AG10803 (cell line): ENCODE measurements at places on chromosomes 2 and 18.
A peak's percentile ranks its signal among the peaks of the same experiment; 100 is the strongest.

- no peak for DNase-seq
Measured at GRCh38 chr18:44848644-44849335, 168.1 kb downstream of the SETBP1 start.

DNA sequence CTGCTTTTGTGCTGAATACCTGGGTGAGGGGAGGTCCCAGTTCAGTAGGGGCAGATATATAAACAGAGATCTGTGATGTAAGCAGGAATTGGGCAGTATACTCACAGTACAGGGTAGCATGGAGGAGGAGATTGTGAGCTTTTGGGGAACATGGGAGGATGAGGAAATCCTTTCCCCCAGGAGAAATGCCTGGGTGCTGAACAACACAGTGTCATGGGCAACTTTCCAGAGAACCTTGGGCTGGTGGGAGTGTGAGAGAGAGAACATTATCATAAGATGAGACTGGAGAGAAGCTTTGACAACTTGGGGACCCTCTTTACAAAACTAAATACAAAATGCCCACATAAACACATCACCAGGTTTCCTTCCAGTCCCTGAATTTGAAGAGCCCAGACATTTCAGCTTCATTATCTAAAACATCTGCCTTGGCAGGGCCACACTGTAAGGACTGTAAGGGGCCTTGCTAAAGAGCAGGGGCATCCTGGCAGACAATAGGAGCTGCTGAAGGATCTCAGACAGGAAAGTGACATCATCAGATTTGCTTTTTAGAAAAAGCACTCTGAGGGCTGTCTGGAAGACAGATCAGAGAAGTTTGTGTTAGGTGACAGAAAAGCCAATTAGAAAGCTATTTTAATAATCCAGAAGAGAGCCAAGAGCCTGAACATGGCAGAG, 303.1 kb upstream of the FBXO11 start:
- peak; percentile 63 for DNase-seq

DNA sequence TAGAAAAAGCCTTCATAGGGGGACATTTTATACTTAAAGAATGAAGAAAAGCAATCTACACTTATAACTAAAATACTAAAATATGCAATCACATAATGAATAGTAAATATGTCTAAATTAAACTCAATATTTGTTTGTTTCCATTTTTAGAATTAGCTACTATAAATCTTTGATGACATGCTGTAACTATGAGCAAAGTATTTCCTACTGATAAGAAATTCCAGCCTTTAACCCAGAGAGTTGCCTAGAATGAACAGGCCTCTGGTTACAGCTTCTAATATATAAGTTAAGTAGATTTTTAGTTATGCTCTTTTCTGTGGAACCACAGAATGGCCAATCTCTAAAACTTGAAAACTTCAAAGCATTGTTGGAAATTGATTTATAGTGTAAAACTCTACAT, 1465.6 kb upstream of the ZEB2 start:
- no peak for DNase-seq

- no peak for DNase-seq
Measured at GRCh38 chr2:8028981-8029380, 652.9 kb upstream of the ID2 start.

DNA sequence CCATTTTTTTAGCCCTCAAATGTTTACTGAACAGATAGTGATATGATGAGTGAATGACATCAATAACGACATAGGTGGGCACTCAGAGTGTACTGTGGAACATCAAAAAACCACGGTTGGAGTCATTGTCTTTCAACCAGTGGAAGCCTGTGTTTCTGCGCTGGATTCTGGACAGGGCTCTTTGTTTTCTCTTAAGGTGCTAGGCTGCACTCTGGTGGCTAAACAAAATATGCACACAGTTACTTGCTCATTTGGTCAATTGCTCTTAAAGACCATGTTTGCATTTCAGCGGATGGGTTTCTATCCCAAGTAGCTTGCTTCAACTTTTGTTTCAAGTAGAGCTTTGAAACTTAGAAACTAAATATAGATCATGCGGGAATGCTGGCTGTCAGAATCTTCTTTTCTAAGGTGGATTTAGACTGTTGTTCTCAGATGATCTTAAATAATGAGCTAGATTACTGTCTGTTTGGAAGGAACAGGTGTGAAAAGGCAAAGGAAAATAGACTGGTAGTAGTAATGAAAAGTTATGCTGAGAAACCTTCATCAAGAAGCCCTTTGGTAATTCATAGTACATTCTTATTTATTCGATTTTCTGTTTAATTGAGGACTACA, 48.5 kb upstream of the LYPD6B start:
- DNase-seq, result peak; percentile 85

GRCh38 chr2:40554665-40555294, 102.9 kb upstream of the SLC8A1 start:
- DNase-seq, result peak; percentile 28

GRCh38 chr18:37426586-37426985, 139.0 kb downstream of the CELF4 start:
- no peak for DNase-seq

DNA sequence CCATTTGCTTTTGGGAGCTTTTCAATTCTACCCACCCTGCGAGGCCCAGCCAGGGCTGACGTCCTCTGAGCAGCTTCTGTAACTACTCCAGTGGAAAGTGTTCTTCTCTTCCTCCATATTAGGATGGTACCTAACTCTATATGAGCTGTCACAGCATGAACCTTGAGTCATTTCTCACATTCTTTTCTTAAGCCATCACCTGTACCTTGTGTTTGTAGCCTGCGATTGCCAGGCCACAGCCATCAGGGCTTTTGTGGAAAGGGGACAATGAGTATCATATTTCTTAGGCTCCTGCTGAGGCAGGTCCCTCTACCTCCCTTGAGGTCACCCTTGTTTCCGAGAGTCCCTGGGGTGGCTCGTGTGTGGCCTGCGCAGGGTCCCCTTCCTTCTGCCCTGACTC, 144.5 kb upstream of the DLX2 start:
- no peak for DNase-seq

DNA sequence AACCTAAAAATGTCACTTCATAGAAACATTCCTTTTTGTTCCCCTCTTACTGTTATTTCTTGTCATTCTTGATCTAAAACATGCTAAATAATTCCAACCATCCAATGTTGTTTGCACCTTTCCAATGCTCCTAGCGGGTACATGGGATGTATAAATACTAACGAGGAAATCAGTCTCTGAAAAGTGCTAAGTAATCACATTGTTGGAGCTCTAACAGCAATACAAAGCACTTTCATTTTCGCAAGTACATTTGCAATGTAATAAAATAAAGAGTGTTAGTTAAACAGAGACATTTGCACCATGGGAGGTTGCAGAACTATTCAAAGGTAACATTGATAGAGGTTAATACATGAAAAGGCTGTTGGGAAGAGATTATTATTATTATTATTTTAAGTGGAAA, 286.2 kb upstream of the ACVR2A start:
- DNase-seq, result no peak

DNA sequence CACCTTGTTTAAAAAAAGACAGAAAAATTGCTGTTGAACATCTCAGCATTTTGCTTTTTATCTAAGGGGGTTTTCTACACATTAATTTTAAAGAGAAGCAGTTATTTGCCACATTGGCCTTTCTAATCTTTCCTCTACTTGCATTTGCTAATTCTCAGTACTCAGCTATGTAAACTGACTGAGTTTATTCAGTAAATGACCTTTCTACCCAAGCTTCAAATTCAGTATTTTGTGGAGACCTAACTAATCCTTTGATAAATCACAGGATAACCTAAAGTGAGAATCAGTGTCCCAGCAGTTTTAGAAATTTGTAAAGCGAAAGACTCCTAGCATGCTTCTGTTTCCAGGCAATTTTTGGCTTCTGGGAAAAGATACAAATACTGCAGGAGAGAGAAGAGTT, 288.4 kb downstream of the ASXL3 start:
- DNase-seq, result no peak

DNA sequence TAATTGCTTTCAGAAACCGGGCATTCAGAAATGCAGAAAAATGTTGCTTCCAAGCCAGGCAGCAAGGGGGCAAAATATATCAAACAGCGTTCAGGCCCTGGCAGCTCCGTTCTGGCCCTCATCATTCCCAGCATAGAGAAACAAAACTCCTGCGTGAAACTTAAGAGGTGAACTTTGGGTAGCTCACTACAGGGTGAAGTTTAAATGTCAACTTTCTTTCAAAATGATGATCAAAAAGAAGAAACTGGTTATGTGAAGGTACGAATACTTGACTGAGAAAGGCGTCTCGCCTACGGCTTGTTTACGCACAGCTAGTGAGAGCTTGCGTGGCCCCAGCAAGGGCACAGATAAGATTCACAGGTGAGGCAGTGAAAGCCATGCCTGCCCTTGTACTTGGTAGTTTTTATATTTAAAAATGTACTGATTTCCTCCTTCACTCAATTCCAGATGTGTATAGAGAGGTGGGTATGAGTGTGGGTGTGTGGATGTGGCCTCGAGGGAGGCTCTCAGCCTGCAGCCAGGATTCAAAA, 127.5 kb downstream of the NFATC1 start:
- no peak for DNase-seq

GRCh38 chr2:79576451-79576850, 63.6 kb downstream of the CTNNA2 start:
- DNase-seq, result no peak

DNA sequence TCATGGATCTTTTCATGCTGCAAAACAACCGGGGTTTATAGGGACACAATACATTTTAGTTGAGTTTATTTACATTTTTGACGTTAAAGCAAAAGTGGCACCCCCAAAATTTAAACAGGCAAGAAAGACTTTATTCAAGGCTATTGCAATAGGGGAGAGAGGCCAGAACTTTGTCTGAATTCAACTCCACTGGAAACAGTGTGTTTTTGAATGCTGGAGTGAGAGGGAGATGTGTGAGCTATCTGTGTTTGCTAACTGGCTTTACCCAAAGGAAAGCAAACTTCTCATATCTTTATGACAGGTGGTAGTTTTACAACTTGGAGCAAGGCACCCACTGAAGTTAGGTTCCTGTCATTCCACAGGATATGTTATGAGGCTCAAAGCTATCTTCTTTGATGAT, 207.4 kb downstream of the AGPS start:
- DNase-seq, result no peak

GRCh38 chr2:197297266-197297665, 13.3 kb downstream of the ANKRD44 start:
- DNase-seq, result no peak

DNA sequence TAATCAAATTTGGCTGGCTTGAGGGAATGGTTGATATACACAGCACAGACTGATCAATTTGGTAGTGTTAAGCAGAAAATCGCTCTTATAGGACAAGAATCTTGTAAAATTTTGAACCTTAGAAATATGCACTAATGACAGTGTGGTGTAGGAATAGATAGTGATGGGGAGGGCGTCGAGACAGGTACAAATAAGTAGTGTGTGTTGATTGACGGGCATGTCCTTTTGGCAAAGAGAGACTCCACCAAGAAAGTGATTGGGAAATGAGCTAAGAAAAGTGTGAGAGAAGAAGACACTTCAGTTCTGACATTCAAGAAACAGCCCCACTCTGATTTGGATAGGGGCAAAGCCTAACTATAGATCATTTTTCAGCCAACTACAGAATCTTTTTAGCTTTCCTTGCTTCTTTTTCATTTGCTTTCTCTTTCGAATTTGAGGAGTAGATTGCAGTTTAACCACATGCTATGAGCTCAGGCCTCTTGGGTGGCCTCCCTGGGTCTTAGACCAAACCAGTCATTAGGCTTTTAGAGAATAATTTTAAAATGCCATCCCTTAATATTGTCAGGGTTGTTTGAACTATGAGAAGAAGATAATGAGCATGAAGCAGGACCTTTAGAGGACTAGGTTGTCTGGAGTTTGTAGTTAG, 127.1 kb downstream of the CERS6 start:
- DNase-seq, result peak; percentile 46

DNA sequence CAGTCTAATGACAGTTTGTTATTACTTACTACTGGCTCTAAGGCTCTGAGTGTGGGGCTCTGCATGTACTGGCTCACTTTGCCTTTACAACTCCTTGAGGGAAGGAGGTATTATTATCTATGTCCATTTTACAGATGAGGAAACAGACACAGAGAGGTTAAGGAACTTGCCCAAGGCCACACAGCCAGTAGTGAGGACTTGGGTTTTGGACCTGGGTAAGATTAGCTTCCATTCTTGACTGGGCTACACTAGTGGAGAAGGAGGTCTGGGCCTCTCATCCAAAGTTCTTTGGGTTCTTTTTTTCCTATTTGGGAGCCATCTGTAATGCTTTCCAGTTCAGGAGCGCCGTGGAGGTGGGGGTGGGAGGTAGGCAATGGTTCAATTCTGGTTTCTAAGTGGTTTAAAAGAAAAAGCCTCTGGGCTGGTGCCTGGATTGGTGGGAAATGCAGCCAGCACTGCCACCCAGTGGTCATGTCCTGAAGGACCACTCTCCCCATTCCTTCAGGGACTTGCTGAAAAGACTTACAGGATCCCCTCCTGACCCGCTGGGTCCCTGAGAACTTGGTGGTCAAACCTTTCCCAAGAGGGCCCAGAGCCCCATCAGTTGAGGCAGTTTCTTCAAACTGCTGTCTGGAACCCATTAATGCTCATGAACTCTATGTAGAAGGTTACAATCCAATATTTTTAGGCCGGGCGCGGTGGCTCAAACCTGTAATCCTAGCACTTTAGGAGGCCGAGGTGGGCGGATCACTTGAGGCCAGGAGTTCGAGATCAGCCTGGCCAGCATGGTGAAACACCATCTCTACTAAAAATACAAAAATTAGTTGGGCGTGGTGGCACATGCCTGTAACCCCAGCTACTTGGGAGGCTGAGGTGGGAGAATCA, 38.6 kb upstream of the NOTO start:
- DNase-seq, result peak; percentile 69

DNA sequence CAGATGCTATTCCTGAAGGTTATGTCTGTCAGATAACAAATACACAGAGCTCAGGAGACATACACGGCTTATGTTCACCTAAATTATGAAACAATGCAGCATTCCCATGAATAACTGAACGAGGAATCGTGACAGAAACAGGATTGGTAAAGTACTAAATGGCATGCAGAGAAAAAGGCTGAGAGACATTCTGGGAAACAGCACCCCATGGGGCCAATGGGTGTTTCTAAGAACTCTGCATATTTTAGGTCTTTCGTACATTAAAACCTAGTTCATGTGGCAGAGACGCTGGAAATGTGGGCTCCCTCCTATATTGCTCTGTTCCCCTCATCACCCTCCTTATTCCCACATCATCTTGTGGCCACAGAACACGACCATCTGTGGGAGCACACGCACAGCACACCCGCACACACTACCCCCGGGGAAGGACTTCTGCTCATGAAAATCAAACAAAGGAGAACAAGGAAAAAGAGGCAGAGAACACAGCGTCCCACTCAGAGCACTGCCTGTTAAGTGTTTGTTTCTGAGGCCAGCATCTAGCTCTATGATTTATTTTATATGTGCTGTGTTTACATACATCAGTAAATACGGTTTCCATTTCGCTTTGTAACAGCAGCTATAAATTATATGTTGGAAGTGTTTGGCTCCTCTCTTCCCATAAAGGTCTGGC, 143.6 kb downstream of the AFF3 start:
- DNase-seq, result no peak

- no peak for DNase-seq
Measured at GRCh38 chr2:45285771-45286390, 276.6 kb upstream of the SIX2 start.
